GM18507 (cell line): ENCODE measurements at places on chromosomes 13 and 19.

- DNase-seq, result no peak
Observed at GRCh38 chr13:30364133-30364532, 56.8 kb upstream of the KATNAL1 start.

GRCh38 chr19:13172346-13173138 lies 22.3 kb downstream of the IER2 start:
- DNase-seq, result no peak

- DNase-seq, result no peak
Observed at GRCh38 chr19:9885077-9885552, 50.0 kb downstream of the PIN1 start.

GRCh38 chr19:6551607-6552450 lies 21.0 kb downstream of the TNFSF9 start:
- peak; percentile 66 for DNase-seq

DNA sequence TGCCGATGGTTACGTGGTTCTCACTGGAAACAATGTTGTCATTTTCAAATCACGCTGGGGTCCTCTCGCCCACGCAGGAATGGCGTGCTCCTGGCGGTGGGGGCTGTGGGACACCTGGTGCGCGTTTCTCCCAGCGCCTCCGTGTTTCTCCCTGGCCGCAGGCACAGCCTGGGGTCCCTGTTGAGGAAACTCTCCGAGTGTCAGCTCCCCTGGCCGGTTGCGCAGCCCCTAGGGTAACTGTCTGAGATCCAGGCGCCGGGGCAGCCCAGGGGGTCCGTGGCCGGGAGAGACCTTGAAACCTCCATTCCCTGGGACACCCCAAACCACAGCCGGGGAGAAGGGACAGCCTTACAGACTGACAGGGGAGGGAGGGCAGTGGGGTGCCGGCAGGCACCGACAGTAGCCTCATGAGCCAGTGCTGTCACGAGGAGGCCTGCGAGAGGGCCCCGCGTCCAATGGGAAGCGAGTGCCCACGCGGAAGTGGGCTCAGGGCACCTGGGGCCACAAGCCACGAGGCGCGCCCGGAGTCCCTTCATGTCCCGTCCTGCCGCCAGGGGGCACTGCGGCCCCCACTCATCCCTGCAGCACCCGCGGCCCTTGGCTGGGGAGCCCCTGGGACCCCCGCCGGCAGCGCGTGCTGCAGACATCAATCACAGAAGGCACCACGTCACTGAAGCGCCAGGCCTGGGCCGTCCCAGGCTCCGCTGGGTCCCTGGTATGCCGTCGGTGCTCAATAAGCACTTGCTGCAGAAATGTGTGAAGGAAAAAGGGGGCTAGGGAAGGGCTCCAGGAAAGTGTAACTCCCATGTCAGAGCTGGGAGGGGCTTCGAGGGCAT lies 9.5 kb downstream of the ADAMTSL5 start:
- no peak for DNase-seq
